Activated naive CD4-positive, alpha-beta T cell treated with anti-CD3 and anti-CD28 coated beads, Interleukin-2, amount 10 ng/mL, durations not matched to agents 7 days and 5 days (primary cell): ENCODE measurements at places on chromosomes 6 and 20.

- no peak for DNase-seq
- no peak overlapping the region for H3K27ac ChIP-seq
- H3K4me1 ChIP-seq = no peaks in the 10 kb centered on the region
- H3K27me3 ChIP-seq = no peaks in the 10 kb centered on the region
- no peak overlapping the region for H3K4me3 ChIP-seq
Measured at GRCh38 chr6:118971682-118972081, 36.7 kb upstream of the MCM9 start.

GRCh38 chr20:37362821-37363220 is 16.9 kb downstream of the SRC start:
- no peak overlapping the region for H3K27ac ChIP-seq
- H3K4me1 ChIP-seq = no peaks in the 10 kb centered on the region
- no peaks in the 10 kb centered on the region for H3K27me3 ChIP-seq
- DNase-seq = no peak
- H3K4me3 ChIP-seq = no peak overlapping the region

DNA sequence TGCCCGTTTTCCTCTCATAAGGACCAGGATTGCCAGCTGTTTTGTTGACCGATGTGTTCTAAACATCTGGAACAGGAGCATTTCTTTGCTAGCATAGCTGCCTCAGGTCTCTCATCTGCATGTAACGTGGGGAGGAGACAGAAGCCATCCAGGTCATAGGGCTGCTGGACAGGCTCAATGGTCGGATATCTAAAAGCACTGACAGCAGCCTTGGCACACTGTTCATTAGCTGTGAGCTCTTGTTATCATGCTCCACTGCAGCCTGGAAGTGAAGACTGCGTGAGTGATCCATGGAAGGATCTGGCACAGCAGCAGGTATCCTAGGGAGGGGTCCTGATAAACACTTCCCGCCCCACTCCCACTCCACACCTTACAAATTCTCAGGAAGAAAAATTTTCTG is 175.3 kb downstream of the LRFN2 start:
- no peak for DNase-seq
- no peak overlapping the region for H3K4me3 ChIP-seq
- peaks cover 23% of the 10 kb centered on the region for H3K27me3 ChIP-seq
- no peak overlapping the region for H3K27ac ChIP-seq
- no peaks in the 10 kb centered on the region for H3K36me3 ChIP-seq

DNA sequence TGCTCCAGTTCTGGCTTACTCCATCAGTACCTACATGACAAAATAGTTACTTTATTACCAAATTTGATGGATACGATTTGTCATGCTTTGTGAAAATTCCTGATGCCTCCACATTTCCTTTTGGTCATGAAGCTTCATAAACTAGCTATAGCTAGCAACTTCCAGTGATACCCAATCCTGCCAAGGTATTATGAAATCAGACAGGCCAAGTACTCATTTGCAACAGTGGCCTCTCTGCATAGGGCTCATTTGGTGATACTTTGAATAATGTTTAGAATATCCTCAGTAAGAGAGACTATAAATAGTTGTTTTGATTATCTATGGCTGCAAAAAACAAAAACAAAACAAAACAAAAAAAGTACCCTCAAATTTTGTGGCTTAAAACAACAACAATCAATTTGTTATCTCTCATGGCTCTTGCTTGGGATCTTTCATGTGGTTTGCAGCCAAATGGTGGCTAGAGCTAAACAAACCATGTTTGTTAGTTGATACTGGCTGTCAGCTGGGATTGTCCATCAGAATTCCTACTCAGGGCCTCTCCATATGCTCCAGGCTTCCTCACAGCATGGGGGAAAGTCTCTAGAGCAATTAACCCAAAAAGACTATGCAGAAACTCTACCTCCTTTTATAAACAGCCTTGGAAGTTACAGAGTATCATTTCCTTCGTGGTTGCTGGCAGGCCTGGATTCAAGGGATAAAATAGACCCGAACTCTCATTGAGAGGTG is 10.1 kb upstream of the PRL start:
- no peak overlapping the region for H3K27ac ChIP-seq
- H3K4me3 ChIP-seq = no peak overlapping the region
- no peaks in the 10 kb centered on the region for H3K4me1 ChIP-seq
- no peaks in the 10 kb centered on the region for H3K27me3 ChIP-seq
- DNase-seq = no peak
- H3K36me3 ChIP-seq = no peaks in the 10 kb centered on the region

GRCh38 chr6:52016915-52017748 is 70.3 kb downstream of the PKHD1 start:
- DNase-seq = no peak
- H3K27me3 ChIP-seq = peaks cover 4% of the 10 kb centered on the region
- H3K4me3 ChIP-seq = no peak overlapping the region
- H3K4me1 ChIP-seq = no peaks in the 10 kb centered on the region
- H3K36me3 ChIP-seq = no peaks in the 10 kb centered on the region

DNA sequence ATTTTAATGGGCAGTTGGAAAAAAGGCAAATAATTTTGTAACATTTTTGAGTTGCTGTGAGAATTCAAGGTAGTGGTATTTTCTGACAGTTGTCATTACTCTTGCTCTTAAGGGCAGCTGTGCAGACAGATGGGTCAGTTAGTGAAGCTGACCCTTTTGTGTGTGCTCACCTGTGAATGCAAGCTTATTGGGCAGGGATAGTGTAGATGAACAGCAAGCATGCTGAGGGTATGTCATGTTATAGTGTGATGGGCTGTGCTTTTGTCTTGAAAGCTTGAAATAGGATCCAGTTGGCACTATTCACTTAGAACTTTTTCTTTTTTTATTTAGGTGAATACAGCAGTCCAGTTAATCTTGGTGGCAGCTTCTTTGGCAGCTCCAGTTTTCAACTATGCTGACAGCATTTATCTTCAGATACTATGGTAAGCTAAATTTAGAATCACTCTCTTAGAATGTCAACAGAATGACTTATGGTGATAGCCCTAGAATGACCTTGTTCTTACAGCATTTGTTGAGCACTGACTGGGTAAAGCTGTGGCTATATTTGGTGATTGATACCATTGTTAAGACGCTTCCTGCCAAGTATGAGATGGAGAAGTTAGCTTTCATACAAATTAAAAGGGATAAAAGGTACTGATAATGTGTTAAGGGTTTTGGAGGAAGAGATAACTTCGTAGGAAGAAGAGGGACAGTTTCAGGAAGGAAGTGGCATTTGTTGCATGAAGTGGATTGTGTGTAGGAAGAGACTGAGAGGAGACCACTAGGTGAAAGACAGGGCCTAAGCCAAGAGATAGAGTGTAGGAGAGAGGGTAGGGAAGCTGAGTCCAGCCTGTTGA is 19.5 kb downstream of the LRRN4 start:
- peaks cover 43% of the 10 kb centered on the region for H3K36me3 ChIP-seq
- H3K4me1 ChIP-seq = peaks cover 29% of the 10 kb centered on the region
- DNase-seq = no peak
- no peak overlapping the region for H3K4me3 ChIP-seq
- no peak overlapping the region for H3K27ac ChIP-seq
- no peaks in the 10 kb centered on the region for H3K27me3 ChIP-seq

- peaks cover 2% of the 10 kb centered on the region for H3K4me1 ChIP-seq
- peak; percentile 55 for DNase-seq
- H3K36me3 ChIP-seq = peaks cover 40% of the 10 kb centered on the region
- no peak overlapping the region for H3K27ac ChIP-seq
- H3K4me3 ChIP-seq = no peak overlapping the region
Measured at GRCh38 chr6:31952140-31952805, 6.4 kb downstream of the CFB start.

- H3K4me3 ChIP-seq = no peak overlapping the region
- H3K27ac ChIP-seq = no peak overlapping the region
- no peak for DNase-seq
- H3K36me3 ChIP-seq = no peaks in the 10 kb centered on the region
- no peaks in the 10 kb centered on the region for H3K4me1 ChIP-seq
Measured at GRCh38 chr6:54618572-54618971, 228.0 kb upstream of the FAM83B start.

DNA sequence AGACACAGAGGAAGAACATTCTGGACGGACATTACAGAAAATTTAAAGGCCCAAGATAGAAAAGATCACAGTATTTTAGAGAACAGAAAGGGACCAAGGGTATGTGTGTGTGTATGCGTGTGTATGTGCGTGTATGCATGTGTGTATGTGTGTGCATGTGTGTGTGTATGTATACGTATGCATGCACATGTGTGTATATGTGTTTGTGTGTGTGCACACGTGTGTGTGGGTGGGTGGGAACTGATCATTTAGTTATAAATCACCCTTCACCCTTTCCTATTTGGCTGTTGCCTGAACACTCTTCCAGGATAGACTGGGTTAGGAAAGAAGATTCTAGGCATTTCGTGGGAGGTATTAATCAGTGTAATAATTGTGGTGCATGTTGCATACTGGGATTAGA is 634.4 kb downstream of the DHX35 start:
- H3K27ac ChIP-seq = no peak overlapping the region
- no peak for DNase-seq
- no peak overlapping the region for H3K4me3 ChIP-seq
- H3K36me3 ChIP-seq = no peaks in the 10 kb centered on the region
- H3K4me1 ChIP-seq = no peaks in the 10 kb centered on the region
- no peaks in the 10 kb centered on the region for H3K27me3 ChIP-seq

DNA sequence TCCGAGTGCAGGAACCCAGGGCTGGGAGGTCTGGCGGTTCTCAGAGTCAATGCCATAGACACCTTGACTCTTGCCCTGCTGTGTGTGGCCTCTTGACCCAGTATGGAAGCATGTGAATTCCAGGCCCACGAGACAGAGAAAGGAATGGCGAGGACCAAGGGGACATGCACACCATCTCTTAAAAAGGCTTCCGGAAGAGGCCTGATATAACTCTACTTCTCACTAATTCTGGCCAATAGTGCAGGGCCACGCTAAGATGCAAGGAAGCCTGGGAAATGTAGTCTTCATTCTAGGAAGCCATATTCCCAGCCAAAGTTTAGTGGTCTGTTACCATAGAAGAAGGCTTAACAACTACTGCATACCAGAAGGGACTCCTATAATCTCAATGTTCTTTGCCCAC is 177.0 kb upstream of the KCNG1 start:
- peaks cover 38% of the 10 kb centered on the region for H3K27me3 ChIP-seq
- no peaks in the 10 kb centered on the region for H3K4me1 ChIP-seq
- no peak for DNase-seq
- no peak overlapping the region for H3K27ac ChIP-seq

- no peak for DNase-seq
- peaks cover 3% of the 10 kb centered on the region for H3K27me3 ChIP-seq
- peaks cover 68% of the 10 kb centered on the region for H3K36me3 ChIP-seq
Measured at GRCh38 chr6:134172020-134172705, 119.7 kb upstream of the SLC2A12 start.

GRCh38 chr6:148324297-148324985 is 18.2 kb upstream of the SASH1 start:
- no peaks in the 10 kb centered on the region for H3K4me1 ChIP-seq
- H3K4me3 ChIP-seq = no peak overlapping the region
- H3K36me3 ChIP-seq = no peaks in the 10 kb centered on the region
- H3K27me3 ChIP-seq = peaks cover 5% of the 10 kb centered on the region
- no peak for DNase-seq

DNA sequence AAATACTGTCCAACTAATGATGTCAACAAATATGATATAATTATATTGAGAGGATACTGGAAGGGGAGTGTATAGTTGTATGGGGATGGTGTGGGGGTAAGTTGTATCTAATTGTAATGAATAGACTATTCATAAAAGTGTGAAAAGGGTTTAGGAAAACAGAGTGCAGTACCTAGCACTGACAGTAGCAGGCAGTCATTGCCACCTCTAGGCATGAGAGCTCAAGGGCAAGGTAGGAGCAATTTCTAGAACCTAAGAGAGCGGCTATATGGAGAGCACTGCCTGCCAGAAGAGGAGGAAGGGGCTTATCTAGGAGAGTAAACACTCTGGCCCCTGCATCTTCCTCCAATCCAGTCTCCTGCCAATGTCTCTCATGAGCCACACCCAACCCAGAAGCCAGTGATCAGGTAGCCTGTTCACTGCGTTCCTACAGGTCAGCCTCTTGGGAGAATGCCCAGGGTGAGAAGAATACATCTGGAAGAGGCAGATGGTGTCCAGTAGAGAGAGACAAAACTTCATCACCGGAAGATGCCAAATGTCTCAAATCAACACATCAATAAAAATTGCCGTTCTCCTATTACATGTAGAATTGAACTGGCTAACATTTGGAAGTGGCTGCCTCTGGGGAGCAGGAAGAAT is 200.0 kb downstream of the LY86 start:
- H3K4me1 ChIP-seq = peaks cover 18% of the 10 kb centered on the region
- no peaks in the 10 kb centered on the region for H3K36me3 ChIP-seq
- H3K27ac ChIP-seq = no peak overlapping the region
- peak; percentile 42 for DNase-seq

DNA sequence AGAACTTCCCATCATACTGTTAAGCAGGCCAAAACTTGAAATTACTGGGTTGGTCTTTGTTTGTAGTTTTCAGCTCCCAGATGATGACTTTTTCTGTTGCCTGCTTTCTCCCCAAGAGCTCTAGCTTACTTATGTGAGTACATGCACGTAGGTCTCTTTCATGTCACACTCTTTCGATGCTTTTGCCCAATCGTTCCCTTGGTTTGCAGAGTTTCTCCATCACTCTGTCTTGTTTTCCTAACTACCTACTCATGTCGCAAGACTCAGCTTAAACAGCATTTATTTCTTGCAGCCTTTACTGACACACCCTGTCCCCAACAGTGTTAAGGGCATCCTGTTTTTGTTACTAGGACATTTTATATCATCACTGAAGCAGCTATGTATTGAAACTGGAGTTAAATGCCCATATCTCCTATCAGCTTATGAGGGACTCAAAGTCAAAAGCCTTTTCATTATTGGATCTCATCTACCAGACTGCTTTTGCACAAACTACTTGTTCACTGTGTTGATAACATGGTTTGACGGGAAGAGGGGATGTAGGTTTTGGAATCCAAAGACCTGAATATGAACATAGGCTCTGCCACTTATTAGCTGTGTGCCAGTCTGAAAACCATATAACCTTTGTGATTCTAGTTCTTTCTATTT is 2.9 kb downstream of the ARG1 start:
- no peaks in the 10 kb centered on the region for H3K4me1 ChIP-seq
- H3K4me3 ChIP-seq = no peak overlapping the region
- no peaks in the 10 kb centered on the region for H3K27me3 ChIP-seq
- DNase-seq = no peak
- peaks cover 12% of the 10 kb centered on the region for H3K36me3 ChIP-seq

DNA sequence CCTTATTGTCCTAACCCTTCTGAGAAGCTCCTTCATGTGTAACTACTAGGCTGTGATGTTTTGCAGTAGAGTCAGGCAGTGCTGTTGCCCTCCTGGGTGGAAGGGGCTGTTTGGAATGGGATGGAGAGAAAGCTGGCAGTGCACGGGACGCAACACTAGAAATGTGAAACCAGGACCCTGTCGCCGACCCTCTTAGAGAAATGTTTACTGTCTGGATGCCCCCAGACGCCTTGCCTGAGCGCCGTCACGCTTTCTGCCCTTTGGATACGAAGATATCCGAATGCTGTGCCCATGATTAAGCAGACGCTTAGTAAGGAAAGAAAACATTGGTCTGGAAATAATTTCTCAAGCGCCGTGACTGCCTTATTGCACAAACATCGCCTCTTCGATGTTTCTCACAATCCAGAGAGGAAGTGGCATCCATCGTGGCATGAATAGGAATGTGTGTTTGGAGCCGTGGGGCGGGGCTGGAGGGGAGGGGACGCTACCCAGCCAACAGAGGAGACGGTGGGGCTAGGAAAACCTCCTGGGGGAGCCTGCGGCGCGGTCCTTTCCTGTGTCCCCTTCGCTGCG is 661 bp upstream of the PPP1R14C start:
- no peak for DNase-seq
- H3K27ac ChIP-seq = no peak overlapping the region
- H3K4me3 ChIP-seq = peak overlapping the region; percentile 47
- peaks cover 12% of the 10 kb centered on the region for H3K4me1 ChIP-seq
- H3K36me3 ChIP-seq = no peaks in the 10 kb centered on the region

- H3K4me1 ChIP-seq = no peaks in the 10 kb centered on the region
- H3K36me3 ChIP-seq = no peaks in the 10 kb centered on the region
Measured at GRCh38 chr6:76644231-76644630, 571.8 kb upstream of the IMPG1 start.
